ENCODE measurements at places on chromosomes 1 and 21.

- DNase-seq = no peak
Observed at GRCh38 chr1:116988908-116989307, 12.7 kb upstream of the CD101 start.

GRCh38 chr1:7640920-7641585, 130.0 kb upstream of the VAMP3 start:
- DNase-seq = no peak

- no peak for DNase-seq
Observed at GRCh38 chr1:4085546-4085945, 185.5 kb upstream of the C1orf174 start.

DNA sequence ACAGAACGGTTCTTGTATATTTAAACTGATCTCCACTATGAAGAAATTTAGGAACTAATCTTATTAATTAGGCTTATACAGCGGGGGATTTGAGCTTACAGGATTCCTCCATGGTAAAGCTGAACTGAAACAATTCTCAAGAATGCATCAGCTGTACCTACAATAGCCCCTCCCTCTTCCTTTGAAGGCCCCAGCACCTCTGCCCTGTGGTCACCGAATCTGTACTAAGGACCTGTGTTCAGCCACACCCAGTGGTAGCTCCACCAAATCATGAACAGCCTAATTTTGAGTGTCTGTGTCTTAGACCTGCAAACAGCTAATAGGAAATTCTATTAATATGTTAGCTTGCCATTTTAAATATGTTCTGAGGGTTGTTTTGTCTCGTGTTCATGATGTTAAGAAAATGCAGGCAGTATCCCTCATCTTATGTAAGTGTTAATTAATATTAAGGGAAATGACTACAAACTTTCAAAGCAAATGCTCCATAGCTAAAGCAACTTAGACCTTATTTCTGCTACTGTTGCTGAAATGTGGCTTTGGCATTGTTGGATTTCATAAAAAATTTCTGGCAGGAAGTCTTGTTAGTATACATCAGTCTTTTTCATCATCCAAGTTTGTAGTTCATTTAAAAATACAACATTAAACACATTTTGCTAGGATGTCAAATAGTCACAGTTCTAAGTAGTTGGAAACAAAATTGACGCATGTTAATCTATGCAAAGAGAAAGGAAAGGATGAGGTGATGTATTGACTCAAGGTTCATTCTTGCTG, 147.2 kb downstream of the NR5A2 start:
- no peak for DNase-seq

- no peak for DNase-seq
Observed at GRCh38 chr1:168498956-168499687, 44.7 kb downstream of the XCL2 start.

GRCh38 chr1:54221113-54221834, 21.3 kb downstream of the MRPL37 start:
- no peak for DNase-seq

DNA sequence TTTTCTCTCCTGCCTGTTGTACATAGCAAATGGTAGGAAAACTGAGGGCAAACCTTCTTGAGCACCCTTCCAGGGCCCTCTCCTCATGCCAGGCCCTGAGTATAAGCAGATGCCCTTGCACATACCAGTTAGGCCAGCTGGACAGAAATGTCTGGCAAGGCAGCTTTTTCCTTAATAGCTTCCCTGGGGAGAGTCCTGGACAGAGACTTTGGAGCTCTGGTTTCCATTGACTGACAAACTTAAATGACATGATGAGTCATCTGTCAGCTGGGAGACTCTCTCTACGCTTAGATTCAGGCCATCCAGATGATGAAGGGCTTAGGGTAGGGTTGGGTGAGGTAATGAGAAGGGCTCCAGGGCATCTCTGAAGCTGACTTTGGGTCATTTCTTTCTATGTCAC, 317.5 kb downstream of the ASTN1 start:
- DNase-seq = no peak

- DNase-seq = no peak
Observed at GRCh38 chr1:204688007-204688406, 2.5 kb upstream of the LRRN2 start.

- DNase-seq = no peak
Observed at GRCh38 chr1:19209439-19209989, 552 bp downstream of the UBR4 start.

- no peak for DNase-seq
Observed at GRCh38 chr1:179857009-179857408, 20.6 kb downstream of the TOR1AIP2 start.

GRCh38 chr1:192491804-192492554, 83.6 kb upstream of the RGS1 start:
- no peak for DNase-seq

DNA sequence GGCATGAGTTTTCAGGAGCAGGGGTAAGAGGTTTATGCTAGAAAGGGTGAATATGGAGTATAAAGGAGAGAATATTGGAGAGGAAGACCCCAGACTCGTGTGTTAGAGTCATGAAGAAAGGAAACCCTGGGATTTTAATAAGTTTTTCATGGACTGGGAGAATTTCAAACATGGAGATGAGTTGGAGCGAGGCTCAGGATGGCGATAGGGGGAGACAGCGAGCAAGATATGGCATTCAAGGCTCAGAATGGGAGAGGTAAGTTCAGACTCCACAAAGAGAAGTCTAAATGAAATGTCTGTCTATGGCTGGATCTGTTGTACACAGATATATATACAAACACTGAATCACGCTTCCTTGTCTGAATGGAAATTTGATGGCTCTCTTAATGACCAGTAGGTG, 92.5 kb downstream of the LRRC40 start:
- no peak for DNase-seq

DNA sequence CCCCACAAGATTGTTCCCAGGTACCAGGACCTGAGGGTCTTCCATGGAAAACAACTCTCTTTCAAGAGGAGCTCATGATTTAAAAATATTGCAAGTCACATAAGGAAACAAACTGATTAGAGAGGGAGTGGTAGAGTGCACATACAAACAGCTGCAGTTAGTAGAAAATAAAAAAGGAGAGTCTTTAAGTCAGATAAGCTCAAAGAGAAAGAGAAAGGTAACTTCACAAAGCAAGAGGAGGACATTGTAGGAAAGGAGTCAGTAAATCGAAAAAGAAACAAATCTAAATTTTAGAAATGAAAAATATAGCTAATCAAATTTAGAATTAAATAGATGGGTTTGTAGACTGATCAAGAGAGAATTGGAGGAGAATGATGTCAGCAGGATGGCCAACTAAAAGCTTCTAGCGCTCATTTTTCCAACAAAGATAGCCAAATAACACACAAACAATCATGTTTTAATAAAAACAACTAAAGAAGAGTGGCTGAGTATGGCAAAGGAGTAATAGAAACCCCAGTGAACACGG, 86.1 kb upstream of the CD53 start:
- DNase-seq = no peak

GRCh38 chr1:188668083-188668482, 1809.6 kb downstream of the BRINP3 start:
- DNase-seq = no peak

DNA sequence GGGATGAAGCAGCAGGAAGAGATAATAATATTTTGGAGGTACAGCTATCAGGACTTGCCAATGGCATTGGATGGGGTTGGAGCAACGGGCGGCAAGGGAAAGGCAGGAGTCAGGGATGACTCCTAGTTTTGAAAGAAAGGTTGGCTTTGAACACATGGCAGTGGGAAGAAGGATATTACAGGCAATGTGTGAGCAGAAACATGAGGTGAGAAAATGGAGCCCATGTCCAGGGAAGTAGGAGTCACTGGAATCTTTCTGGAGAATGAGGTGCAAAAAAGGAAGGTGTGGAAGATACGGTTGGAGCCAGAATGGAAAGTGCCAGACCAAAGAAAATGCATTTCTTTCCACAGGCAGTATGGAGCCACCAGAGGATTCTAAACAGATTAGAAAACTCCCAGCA, 288.5 kb upstream of the KAZN start:
- DNase-seq = no peak

- DNase-seq = no peak
Observed at GRCh38 chr1:65083263-65083896, 64.6 kb upstream of the AK4 start.

DNA sequence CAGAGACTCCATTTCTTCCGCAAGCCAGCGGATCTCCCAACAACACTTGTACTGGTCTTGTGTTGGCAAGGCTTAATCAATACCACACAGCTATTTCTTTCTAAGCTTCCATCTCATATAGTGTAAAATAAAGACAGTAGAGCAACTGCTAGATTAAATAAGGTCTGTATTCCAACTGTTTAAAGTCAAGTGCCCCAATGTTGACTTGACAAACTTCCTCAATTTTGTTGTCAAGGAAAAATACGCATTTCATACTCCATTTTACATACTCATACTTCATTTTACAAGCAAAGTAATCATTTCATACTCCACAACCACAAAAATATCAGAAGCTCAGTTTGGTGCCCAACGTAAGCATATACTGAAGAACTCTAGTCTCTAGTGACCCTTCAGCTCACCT, 143.0 kb downstream of the RERE start:
- no peak for DNase-seq

- no peak for DNase-seq
Observed at GRCh38 chr1:246008363-246008831, 498.7 kb downstream of the SMYD3 start.

DNA sequence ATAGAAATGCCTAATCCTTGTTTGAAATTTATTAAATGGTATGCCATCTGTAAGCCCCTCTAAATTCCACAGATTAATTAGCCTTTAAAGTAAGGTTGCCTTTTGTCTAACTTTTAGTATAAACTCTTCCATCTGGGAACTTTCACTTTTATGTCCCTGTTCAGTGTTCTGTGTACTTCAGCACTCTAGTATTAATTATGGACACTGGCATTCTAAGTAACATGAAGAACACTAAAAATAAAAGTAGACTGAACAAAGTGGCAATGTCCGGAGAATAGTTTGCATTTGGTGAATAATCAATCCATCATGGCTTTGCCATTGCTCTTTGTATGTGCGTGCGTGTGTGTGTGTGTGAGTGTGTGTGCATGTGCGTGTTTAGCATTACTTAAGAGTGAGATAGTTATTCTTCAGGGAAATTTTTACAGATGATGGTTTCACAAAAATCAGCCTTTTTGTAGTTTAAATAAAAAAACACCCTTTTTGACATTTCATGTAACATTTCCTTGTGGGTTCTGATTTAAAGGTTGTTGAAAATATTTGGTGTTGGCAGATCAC, 51.1 kb downstream of the ATF6 start:
- DNase-seq = no peak

GRCh38 chr1:64403331-64403730, 66.6 kb upstream of the CACHD1 start:
- DNase-seq = no peak

DNA sequence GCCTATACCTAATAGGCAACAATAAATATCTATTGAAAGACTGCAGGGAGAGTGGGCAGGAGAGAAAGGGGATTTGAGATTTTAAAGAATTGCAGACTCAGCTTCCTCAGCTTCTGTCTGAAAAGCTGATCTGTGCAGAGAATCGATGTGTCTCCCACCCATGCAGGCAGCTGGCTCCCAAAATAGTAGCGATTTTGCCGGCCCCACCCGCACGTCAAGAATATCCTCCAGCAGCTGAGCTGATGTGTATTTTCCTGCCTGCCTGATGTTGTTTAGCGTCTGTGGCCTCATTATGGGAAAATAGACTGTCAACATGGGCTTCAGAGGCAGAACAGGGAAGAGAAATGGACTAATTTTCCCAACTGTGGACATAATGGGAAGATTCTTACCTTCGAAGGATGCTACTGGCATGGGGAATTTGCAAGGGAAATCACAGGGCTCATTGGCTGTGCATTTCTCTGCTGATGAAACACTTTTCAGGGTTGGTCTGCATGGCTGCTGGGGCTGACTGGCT, 699.8 kb downstream of the PTPRU start:
- DNase-seq = no peak

GRCh38 chr21:31880816-31881215, 8.0 kb downstream of the HUNK start:
- no peak for DNase-seq

DNA sequence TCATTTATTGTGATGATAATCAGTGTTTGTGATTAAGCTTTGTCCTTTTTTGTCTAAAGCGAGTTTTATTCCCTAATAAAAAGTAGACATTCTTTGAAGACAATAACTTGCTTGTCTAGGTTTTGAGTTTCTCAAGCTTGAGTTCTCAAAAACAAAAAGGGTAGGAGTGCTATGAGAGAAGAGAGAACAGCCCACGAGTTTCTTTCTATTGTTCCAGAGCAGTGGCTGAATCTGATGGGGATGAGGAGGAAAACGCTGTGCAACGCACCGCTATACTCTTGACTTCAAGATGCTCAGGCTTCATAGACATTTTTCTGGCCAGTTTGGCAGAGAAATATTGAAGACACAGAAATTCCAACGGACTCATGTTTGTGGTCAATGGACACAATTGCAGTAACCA, 669.8 kb upstream of the B3GALT2 start:
- no peak for DNase-seq

DNA sequence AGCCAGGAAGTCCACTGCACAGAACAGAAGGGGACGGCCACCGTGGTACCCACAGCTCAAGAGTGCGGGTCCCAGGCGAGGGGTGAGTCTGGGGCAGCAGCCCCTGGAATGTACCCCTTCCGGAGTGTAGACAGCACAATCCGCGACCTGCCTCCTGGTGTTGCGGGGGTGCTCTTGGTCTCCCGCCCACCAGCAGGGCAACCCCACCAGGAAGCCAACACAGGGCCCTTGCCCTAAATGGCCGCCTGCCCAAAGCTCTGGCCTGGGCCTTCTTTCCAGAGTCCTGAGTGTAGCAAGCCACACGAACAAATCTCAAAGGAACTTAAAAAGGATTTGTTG, 1.1 kb upstream of the SLC19A1 start:
- DNase-seq = no peak

DNA sequence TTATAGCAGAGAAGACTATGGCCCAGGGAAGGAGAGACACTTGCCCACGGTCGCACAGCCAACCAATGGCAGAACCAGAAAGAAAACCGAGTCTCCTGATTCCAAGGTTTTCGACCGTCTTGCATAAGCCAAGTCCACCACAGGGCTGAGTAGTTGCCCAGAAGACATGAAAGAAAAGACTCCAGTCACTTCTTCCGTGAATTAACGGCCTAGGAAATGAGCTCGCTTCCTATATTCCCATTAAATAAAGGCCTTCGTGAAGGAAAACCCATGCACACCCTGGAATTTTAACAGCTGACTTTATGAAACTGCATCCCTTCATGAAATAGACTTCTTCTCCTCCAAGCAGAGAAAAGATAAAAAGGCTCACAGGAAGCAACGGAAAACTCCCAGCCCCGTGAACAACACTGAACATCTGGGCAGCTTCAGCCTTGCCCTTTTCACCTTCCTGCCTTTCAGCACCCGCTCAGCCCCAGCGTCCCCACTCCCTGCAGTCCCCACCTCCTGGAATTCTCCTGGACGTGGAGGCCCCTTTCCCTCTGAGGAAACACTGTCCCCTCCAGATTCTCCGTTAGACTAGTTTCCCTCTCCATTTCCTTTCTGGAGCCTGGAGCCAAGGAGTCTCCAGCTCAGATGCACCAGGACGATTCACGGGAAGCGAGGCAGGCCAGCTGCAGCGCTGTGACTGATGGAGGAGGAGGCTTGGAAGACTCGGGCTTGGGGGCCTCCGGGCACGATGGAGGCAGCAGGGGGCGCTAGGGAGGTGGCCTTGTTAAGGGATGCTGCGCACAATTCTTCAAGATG, 2.7 kb upstream of the MYOC start:
- peak; percentile 74 for DNase-seq

Data from CD4-positive, alpha-beta T cell treated with Interleukin-17A for 4 hours (primary cell).